ENCODE measurements at places on chromosomes 7 and 10.

DNA sequence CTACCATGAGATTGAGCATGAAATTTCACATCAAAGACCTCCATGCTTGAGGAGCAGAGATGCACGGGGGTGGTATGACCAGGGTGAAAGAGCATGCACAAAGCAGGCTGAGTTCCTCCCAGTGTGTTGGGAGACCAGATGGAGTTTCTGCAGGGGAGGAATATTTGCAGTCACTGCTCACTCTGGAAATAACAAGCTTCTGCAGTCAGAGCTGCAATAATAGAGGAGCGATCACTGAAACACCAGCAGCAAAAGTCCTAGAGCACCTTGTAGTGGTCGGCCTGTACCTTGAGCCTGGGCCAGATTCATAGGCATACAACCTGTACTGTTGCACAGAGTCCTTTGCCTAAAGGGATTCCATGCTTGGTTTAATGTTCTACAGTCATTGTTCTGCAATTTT, 184.5 kb upstream of the SP8 start:
- no peak for DNase-seq

DNA sequence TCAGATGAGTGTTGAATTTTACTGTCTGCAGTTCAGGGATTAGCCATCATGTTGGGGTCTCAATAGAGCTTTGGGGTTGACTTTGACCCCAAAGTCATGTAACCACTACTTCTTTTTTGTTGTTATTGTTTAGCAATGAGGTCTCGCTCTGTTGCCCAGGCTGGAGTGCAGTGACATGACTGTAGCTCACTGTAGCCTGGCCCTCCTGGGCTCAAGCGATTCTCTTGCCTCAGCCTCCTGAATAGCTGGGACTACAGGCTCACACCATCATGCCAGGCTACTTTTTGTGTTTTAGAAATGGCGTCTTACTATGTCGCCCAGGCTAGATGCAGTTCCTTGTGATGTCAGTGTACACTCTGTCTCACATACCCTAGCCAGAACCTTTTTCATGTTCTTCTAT, 598.4 kb downstream of the LRMDA start:
- DNase-seq = no peak

DNA sequence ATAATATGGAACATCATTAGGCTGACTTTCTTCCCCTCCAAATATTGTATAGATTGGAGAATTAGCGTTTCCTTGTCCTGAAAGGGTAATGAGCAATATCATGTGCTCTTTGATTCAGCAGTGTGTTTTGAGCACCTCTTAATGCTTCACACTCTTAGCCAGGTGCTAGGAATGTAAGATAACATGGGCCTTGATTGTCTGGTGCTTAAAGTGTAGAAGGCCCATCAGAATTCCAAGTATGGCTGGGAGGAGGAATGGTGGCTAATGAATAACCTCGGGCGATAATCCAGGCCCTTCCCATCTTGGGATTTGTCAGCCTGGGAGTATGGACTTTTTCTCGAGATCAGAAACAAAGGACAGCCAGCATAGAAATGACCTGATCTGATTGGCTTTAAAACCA, 8.6 kb downstream of the TSPAN13 start:
- no peak for DNase-seq

DNA sequence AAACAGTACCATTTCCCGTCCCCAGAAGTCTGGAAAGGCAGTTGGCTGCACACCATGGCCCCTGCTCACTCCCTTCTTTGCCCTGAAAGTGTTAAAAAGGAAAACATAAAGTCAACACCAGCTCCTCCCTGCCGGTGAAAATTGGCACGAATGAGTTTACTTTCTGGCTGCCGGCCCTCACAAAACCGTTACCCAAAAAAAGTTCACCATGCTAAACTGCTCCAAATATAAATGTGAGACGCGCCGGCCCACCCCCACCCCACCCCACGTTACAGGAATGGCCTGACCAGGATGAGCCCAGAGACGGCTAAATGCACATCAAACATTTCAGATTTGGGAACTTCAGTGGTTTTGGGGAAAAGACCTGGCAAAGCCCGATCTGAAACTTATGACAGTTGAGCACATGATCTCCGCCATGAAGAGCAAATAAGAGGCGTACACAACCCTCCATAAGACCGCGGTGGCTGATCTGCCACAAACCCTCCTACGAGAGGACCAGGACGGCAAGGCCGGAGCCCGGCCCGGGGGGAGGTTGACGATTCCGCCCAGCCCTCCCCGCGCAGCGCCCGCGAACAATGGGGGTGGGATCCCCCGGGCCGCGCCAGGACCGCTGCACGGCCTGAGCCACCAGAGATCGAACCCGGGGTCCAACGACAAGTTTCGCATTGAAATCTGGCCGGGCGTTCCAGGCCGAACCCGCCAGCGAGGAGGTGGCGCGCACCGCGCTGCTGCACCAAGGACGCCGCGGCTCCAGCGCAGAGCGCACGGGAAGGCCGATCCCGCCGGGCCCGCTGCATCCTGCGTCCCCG, 952 bp downstream of the DIP2C start:
- DNase-seq = no peak

DNA sequence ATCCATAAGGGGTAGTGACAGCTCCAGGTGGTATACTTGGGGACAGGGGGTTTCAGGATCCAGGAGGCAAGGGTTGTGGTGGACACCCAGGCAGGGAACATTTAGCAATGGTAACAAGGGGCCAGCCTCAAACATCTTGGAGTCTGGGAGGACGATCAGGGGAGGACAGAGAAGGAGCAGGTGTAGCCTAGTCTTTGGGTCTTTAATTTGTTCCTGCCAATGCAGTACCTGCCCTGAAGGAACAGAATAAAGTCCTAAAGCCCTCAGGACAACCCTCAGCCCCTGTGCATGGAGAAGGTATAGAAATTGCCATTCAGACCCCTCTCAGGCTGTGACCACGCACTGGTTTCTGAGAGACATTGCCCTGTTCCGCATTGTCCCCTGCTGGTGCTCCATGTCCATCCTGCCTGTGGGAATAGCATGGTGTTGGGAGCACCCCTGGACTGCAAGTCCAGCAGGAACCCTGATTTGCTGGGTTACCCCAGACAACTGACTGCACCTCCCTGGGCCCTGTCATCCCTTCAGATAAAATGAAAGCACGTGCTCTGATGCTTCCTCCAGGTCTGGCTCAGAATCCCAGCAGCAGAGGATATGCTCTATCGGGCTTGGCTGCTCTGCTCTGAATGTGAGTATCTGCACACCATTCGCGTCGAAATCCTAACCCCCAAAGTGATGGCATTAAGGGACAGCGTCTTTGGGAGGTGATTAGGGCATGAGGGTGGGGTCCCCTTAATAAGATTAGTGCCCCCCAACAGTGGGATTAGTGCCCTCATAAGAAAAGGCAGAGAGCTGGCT, 24.2 kb downstream of the DDC start:
- DNase-seq = no peak

DNA sequence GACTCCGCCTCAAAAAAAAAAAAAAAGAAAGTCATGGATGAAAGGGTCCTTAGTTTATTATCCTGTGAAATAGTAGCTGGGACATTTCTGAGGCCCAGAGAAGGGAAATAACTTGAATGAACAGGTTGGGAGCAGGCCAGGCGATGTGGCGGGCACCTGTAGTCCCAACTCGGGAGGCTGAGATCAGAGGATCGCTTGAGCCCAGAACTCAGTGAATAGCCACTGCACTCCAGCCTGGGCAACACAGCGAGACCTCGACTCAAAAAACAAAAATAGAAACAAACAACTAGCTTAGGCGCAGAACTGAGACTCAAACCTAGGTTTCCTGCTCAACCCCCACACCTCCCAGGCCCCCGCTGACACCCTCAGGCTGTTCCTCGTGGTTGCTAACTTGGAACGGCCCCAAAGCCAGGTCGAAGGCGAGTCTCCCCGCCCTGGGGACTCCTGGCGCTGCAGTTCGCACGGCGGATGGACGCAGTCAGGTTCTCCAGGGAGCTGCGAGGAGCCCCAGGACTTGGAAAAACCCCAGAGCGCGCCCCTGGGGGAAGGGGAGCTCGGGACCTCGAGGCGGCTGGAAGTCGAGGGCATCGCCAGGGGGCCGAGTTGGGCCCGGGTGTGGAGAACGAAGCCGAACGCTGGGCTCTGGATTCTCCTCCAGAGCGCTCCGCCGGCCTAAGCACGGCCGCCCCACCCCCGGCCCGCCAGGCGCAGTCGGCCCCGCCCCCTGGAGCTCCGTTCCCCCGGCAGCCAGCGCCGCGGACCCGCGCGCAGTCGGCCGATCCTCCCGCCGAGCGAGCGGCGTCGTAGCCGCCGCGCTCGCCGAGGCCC, at the start of gene STOX1:
Gene STOX1, plus strand, starts transcription at position 768 of the 828 bp plus-strand sequence. CDS start 93 bp downstream, outside the sequence.
- peak; percentile 17 for DNase-seq

DNA sequence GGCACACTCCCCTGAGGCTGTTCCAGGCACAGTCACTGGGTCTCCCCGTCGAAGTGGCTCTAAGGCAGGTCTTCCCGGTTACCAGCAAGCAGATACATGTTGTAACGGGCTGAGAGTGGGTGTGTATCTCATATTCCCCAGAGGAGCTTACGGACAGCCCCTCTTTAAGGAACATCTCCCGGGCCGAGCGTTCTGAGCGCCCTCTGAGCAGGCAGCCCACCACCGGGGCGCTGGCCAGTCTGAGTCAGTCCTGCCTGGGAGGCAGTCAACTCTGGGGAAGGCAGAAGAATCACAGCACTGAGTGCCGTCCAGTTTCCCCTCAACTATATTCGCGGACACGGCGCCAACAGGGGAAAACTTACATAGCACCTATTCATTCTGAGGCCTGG, 117.4 kb downstream of the LHPP start:
- no peak for DNase-seq

DNA sequence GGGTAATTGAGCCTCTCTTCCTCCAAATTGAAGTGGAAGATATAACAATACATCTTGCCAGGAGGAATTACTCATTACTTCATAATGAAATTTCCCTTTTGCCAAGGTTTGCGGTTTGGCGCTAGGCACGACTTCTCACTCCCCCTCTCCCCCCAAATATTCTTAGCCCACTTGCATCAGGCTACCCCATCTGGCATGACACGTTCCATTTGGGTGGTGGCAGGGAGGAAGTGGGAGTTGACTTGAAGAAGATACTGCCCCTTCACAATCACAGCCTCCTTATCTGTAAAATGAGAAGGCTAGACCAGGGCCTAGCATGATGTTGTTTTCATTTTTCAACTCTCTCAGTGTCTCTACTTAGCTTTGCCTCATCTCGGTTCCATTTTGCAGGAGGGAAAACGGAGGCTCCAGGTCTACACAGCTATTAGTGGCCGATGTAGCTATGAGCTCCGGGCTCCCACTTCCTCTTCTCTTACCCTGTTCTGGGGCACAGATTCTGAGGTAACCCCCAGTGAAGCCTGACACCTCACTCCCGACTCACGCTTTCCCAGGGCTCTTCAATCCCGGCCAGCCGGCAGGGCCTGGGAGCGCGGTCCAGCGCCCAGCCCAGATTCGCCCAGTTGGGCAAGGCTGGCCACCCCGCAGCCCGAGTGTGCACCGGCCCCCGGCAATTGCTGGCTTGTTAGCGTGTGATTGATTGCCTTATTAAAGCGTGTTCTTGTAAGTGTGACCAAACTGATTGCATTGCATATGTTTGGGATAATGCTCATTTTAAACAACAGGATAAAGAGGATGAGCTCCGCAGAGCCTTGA, 6.5 kb downstream of the EVX1 start:
- DNase-seq = no peak

DNA sequence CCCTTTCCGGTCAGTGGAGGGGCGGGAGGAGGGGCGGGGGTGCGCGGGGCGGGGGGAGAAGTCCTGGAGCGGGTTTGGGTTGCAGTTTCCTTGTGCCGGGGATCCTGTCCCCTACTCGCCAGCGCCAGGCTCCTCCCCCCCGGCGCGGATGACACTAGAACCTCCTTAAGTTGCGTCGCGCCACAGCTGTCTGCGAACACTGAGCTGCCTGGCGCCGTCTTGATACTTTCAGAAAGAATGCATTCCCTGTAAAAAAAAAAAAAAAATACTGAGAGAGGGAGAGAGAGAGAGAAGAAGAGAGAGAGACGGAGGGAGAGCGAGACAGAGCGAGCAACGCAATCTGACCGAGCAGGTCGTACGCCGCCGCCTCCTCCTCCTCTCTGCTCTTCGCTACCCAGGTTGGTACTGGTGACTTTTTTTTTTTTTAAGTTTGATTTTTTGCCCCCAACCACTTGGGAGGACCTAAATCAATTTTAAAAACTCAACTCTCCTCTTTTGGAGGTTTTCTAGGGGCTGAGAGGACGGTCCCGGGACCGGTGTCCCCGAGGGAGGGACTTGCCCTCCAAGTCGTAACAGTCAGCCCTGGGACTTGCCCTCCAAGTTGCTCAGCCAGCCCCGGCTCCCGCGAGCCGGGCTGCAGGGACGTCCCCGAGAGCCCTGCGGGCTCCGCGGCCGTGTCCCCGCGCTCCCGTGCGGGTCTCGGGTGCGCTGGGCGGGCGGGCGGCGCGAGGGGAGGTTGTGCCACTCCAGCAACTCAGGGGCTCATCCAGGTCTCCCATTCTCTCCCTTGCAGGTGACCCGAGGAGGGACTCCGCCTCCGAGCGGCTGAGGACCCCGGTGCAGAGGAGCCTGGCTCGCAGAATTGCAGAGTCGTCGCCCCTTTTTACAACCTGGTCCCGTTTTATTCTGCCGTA, at the start of gene GATA3:
Gene GATA3, plus strand, starts transcription at position 195 of the 914 bp plus-strand sequence. CDS start 968 bp downstream, outside the sequence.
- DNase-seq = peak; percentile 70

DNA sequence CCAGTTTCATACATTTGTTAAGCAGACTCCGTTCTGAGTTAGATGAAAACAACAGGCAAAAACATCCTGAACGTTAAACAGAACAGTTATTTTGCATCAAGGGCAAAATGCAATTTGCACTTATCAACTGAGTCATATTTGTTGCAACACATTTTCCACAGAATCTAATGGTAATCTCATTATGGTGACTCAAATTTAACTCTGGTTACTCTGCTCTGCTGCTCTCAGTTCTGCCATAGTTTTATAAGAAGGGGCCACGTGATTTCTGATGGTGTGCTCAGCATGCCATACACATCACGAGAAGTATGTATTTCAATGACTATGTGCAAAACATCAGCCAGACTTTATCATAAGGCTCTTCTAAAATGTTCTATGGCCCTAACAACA, 148.8 kb downstream of the CHCHD3 start:
- no peak for DNase-seq

GRCh38 chr10:18377898-18378297, 237.7 kb downstream of the CACNB2 start:
- no peak for DNase-seq

DNA sequence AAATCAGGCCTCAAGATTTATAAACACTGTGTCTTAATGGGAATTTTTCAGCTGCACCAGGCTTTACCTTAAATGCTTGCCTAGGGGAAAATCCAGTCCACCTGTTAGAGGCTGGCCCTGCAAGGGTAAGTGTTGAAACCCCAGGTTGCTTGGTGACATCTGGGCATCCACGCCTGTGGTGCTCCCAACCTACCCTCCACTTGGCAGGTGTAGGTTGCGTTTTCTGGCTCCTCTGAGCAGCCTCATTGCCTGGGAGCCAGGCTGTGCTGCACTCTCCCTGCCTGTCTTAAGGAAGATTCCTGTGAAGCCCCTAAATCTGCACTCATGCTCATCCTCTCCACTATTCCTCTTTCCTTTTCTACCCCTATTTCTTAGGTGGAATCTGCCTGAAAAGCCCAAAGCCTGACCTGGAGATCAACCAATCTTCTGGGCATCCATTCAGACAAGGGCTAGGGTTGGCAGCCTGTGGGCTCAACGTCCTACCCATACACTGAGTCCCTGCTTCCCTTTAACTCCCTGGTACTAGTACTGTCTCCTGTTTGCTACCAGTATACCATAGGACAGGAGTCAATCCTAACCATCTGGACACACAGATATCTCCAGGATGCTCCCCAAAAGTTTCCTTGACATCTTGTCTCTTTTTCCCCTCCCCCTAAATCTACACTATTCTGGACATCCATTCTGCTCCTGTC, 150.4 kb downstream of the PDE1C start:
- DNase-seq = no peak

Measured in stimulated activated CD8-positive, alpha-beta memory T cell treated with anti-CD3 and anti-CD28 coated beads, Interleukin-12 subunit alpha, Interleukin-12 subunit beta, amount 100 ng/mL, for 1 hour (primary cell).